MG63 (cell line): ENCODE measurements at places on chromosomes 11 and 22. TPM values are rescaled to one million over a fixed set of nuclear protein-coding genes. Genes with fewer than 3 reads are reported as not detected.

The GDPD4 gene
- total RNA-seq, result not detected in 2 replicates

The SPON1 gene
- not detected in 2 replicates for total RNA-seq

- no peak for DNase-seq
These were observed 4.7 kb downstream of the FADS2 start for GRCh38 chr11:61832754-61833153.

GRCh38 chr11:113690619-113691569 lies 15.2 kb downstream of the TMPRSS5 start:
- DNase-seq, result peak; percentile 97

DNA sequence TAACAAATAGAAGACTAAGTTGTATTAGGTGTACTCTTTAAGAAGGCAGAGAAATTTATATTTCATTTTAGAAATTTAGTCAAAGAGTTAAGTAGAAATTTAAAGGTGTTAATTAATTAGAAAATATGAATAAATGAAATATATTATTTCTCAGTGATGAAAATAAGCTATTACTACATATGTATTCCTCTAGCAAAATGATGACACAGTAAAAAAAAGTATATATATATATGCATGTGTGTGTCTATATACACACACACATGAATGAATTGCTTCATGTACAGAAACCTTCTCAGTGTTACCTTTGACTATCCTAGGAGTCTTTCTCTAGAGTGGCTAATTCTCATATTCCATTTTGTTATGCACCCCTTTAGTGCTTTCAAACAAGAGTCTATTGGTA lies 7.7 kb downstream of the RNF141 start:
- DNase-seq, result no peak
